ENCODE measurements at places on chromosomes 11 and 22.

GRCh38 chr22:26544489-26544888 is 32.2 kb upstream of the TFIP11 start:
- no peak overlapping the region for H3K27ac ChIP-seq
- no peaks in the 10 kb centered on the region for H3K27me3 ChIP-seq
- no peak overlapping the region for H3K4me3 ChIP-seq
- no peaks in the 10 kb centered on the region for H3K4me1 ChIP-seq

DNA sequence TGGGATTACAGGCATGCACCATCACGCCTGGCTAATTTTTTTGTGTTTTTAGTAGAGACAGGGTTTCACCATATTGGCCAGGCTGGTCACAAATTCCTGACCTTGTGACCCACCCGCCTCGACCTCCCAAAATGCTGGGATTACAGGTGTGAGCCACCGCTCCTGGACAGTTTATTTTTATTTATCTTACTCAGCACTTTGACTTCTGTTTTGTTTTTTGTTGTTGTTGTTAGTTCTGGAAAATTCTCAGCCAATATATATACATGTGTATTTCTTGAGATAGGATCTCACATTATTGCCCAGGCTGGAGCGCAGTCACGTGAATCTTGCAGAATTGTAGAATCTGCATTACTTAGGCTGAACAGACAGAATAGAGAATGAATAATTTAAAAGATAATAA is 107.6 kb downstream of the CSTPP1 start:
- H3K4me3 ChIP-seq, result no peak overlapping the region
- no peaks in the 10 kb centered on the region for H3K4me1 ChIP-seq
- no peak for DNase-seq
- no peaks in the 10 kb centered on the region for H3K27me3 ChIP-seq
- H3K36me3 ChIP-seq, result no peaks in the 10 kb centered on the region
- no peak overlapping the region for H3K27ac ChIP-seq

DNA sequence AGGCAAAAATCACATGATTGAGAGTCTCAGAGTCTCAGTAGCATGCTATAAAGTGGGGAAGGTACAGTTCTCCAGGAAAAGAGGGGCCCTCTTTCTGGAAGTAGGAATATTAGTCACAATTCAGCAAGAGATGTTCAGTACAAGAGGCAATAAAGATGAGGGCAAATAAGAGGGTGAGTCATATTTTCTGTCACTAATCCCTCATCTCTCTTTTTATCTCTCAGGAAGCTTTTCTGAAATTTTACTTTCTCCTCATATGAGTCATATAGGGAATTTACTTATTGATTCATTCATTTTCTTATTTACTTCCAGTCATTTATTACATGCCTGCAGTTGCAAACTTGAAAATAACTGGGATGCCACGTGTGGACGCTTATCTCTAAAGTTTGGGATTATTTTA is 3.4 kb upstream of the NXPE1 start:
- H3K27me3 ChIP-seq, result no peaks in the 10 kb centered on the region
- H3K4me1 ChIP-seq, result no peaks in the 10 kb centered on the region
- no peak overlapping the region for H3K4me3 ChIP-seq

GRCh38 chr11:126072801-126073594 is 10.3 kb upstream of the CDON start:
- DNase-seq, result no peak
- H3K27ac ChIP-seq, result no peak overlapping the region
- H3K36me3 ChIP-seq, result no peaks in the 10 kb centered on the region
- H3K4me1 ChIP-seq, result no peaks in the 10 kb centered on the region

GRCh38 chr22:32676191-32676590 is 125.3 kb upstream of the TIMP3 start:
- H3K27ac ChIP-seq, result no peak overlapping the region
- no peak overlapping the region for H3K4me3 ChIP-seq
- H3K27me3 ChIP-seq, result peaks cover 2% of the 10 kb centered on the region
- no peaks in the 10 kb centered on the region for H3K36me3 ChIP-seq
- DNase-seq, result no peak

DNA sequence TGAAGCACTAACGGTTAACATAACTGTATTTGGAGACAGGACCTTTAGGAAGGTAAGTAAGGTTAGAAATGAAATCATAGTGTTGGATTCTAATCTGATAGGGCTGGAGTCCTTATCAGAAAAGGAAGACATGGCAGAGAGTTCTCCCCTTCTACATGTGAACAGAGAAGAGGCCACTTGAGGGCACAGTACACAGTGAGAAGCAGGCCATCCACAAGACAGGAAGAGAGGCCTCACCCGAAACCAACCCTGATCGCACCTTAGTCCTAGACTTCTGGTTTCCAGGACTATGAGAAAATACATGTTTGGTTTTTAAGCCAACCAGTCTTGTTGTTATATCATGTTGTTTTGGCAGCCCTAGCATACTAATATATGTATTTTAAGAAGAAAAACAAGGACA is 170.0 kb downstream of the LRRC4C start:
- no peaks in the 10 kb centered on the region for H3K4me1 ChIP-seq
- no peak overlapping the region for H3K4me3 ChIP-seq
- no peak overlapping the region for H3K27ac ChIP-seq
- H3K27me3 ChIP-seq, result no peaks in the 10 kb centered on the region
- H3K36me3 ChIP-seq, result no peaks in the 10 kb centered on the region
- no peak for DNase-seq

- H3K27ac ChIP-seq, result no peak overlapping the region
- H3K36me3 ChIP-seq, result no peaks in the 10 kb centered on the region
- DNase-seq, result no peak
- H3K4me3 ChIP-seq, result no peak overlapping the region
Observed at GRCh38 chr22:46444390-46444854, 93.0 kb downstream of the CELSR1 start.

GRCh38 chr22:44714703-44715350 is 12.8 kb downstream of the PRR5 start:
- H3K36me3 ChIP-seq, result peaks cover 12% of the 10 kb centered on the region
- no peak overlapping the region for H3K4me3 ChIP-seq
- no peaks in the 10 kb centered on the region for H3K4me1 ChIP-seq
- no peaks in the 10 kb centered on the region for H3K27me3 ChIP-seq

DNA sequence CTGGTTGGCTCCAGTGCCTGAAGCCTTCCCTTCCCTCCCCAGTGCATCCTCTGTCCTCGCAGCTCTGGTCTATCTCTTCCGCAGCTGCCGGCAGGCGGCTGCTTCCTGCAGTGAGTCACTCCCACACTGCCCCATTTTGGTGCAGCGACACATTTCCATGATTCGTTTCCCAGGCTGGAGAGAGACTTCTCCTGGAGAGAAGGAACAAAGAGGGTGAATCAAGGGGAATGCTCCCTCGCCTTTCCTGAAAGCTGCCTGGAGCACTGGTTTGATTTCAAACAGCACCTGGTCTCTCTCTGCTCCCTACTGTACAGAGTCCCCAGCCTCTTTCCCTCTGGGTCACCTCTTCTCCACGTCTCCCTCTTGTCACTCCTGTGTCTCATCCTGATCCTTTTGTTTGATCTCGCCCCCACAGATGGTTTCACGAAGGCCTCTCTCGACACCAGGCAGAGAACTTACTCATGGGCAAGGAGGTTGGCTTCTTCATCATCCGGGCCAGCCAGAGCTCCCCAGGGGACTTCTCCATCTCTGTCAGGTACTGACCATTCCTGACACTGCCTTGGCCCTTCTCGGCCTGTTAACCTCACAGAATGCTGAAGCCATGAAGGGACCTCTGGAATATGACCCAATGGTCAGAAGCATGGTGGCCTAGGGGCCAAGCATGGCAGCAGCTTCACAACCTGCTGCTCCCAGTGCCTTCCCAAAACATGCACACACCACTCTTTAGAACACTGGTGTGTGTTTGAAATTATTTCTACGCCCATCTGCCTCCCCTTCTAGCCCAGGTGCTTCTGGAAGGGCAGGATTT is at the start of gene TMA7B:
TMA7B (plus strand) TSS at position 758 of the 808 bp plus-strand sequence. CDS start 3,978 bp downstream, outside the sequence.
- H3K27ac ChIP-seq, result peak within 1 kb of the TSS; percentile 51
- no peak within 1 kb of the TSS for H3K4me3 ChIP-seq
- peak; percentile 75 for DNase-seq
- H3K36me3 ChIP-seq, result no peaks in the 10 kb centered on the region

DNA sequence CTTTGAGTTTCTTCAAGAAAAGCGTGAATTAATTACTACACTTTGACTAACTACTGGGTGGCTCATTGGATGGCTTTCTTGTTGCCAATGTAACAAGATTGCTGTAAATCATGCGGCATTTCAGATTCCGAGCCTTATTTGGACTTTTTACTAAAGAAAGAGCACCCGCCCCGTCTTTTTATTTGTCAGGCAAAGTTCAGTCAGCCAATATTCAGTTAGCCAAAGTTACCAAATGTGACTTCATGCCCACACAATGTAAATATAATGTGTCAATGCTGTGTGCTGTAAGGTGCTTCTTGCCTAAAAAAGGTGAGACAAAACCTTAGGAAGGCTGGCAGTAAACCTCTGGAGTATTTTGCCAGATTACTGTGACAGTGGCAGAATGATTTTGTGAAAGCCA is 14.8 kb downstream of the FLI1 start:
- H3K27ac ChIP-seq, result no peak overlapping the region
- DNase-seq, result no peak
- H3K36me3 ChIP-seq, result no peaks in the 10 kb centered on the region
- peaks cover 20% of the 10 kb centered on the region for H3K4me1 ChIP-seq

DNA sequence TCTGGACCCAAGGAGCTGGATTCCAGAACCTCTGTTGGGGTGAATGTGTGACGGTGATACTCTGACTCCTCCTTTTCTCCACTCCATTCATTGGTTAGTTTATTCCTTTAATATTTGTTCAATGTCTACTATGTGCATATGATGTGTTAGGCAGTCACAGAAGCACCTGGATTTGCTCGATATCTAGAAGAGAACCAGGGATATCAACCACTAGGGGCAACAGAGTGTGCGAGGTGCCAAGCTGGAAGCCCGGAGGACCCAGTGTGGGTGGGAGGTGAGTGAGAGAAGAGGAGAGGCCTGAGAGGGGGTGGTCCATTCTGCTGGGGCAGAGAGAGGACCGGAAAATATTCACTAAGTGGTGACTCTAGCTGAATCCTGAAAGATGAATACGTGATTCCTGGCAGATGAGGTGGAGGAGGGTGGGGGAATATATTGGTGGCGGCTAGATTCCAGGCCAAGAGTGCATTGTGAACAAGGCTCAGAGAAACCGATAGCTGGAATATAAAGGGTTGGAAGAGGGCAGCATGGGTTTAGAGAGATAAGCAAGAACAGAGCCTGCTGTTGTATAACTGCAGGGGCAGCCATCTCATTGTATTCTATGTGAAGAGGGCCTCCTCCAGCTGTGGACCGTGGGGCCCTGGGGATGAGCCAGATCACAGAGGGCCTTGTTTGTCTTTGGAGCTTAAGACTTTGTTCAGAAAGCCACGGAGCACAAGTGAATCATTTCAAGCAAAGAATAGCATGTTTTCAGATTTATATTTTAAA is 6.9 kb upstream of the TIMP3 start:
- H3K4me3 ChIP-seq, result no peak overlapping the region
- H3K27me3 ChIP-seq, result no peaks in the 10 kb centered on the region
- peaks cover 9% of the 10 kb centered on the region for H3K4me1 ChIP-seq
- no peaks in the 10 kb centered on the region for H3K36me3 ChIP-seq

GRCh38 chr11:95767498-95767897 is 22.1 kb downstream of the FAM76B start:
- H3K27me3 ChIP-seq, result no peaks in the 10 kb centered on the region
- peak; percentile 79 for DNase-seq
- no peak overlapping the region for H3K27ac ChIP-seq
- H3K36me3 ChIP-seq, result no peaks in the 10 kb centered on the region

GRCh38 chr11:106594751-106595351 is 423.4 kb downstream of the GUCY1A2 start:
- H3K4me1 ChIP-seq, result no peaks in the 10 kb centered on the region
- H3K4me3 ChIP-seq, result no peak overlapping the region
- no peaks in the 10 kb centered on the region for H3K36me3 ChIP-seq
- H3K27me3 ChIP-seq, result no peaks in the 10 kb centered on the region

DNA sequence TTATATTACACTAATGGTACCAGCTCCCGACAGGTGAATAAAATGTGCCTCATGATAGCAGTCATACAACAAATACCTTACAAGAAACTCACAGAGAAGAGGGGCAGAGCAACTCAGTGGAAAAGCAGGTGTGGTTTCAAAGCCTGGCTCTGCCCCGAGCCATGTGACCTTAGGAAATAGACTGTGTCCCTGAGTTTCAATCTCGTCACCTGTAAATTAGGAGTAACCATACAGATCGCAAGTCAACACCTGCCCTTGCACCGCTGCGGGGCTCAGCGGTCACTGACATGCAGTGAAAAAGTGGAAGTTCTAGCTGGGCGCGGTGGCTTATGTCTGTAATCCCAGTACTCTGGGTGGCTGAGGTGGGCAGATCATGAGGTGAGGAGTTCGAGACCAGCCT is 11.9 kb upstream of the MRTFA start:
- H3K27ac ChIP-seq, result no peak overlapping the region
- no peaks in the 10 kb centered on the region for H3K27me3 ChIP-seq
- H3K36me3 ChIP-seq, result no peaks in the 10 kb centered on the region
- no peak overlapping the region for H3K4me3 ChIP-seq
- DNase-seq, result no peak
- H3K4me1 ChIP-seq, result peaks cover 8% of the 10 kb centered on the region

- peak; percentile 50 for DNase-seq
- no peaks in the 10 kb centered on the region for H3K36me3 ChIP-seq
- H3K4me3 ChIP-seq, result no peak overlapping the region
- no peaks in the 10 kb centered on the region for H3K27me3 ChIP-seq
- H3K4me1 ChIP-seq, result peaks cover 9% of the 10 kb centered on the region
Observed at GRCh38 chr11:34194576-34195335, 89.3 kb downstream of the NAT10 start.

DNA sequence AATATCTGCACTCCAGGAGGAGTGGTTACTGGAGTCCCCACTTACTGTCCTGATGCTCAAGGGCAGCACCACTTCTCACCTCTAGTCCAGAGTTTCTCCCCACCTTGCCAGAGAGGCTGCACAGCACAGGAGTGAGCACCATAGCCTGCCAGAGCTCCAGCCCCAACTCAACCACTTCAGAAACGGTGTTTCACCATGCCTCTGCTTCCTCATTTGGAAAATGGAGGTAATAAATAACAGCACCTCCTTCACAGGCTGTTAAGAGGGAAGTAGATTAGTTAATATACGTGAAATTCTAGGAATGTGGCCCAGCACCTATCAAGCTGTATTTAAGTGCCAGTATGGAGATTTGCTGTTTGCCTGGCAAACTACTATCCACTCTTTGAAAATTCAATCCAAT is 63.0 kb downstream of the GALNT18 start:
- no peak for DNase-seq
- H3K4me1 ChIP-seq, result no peaks in the 10 kb centered on the region
- no peak overlapping the region for H3K27ac ChIP-seq

DNA sequence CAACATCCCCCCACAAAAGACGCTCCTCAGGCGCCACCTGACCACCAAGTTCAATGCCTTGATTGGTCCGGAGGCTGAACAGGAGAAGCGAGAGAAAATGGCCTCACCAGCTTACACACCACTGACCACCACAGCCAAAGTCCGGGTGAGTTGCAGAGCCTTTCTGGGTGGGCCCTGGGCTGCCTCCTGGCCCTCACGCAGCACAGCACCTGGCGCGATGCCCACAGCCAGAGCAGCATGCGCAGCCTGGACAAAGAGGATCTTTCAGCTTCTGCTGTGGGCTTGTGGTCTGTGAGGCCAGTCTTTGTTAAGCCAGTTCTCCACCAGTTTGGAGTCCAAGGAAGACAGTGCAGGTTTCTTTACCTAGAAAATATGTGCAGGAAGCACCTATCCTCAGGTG is 21.6 kb downstream of the CYB5R2 start:
- DNase-seq, result no peak
- no peak overlapping the region for H3K27ac ChIP-seq
- no peak overlapping the region for H3K4me3 ChIP-seq
- no peaks in the 10 kb centered on the region for H3K4me1 ChIP-seq
- H3K36me3 ChIP-seq, result peaks cover 3% of the 10 kb centered on the region

- no peak overlapping the region for H3K4me3 ChIP-seq
- no peaks in the 10 kb centered on the region for H3K27me3 ChIP-seq
Observed at GRCh38 chr22:19232623-19233022, 54.1 kb upstream of the SLC25A1 start.

GRCh38 chr11:34158661-34159060 is 53.2 kb downstream of the NAT10 start:
- no peaks in the 10 kb centered on the region for H3K27me3 ChIP-seq
- peaks cover 2% of the 10 kb centered on the region for H3K4me1 ChIP-seq
- no peak overlapping the region for H3K4me3 ChIP-seq
- no peak for DNase-seq
- no peak overlapping the region for H3K27ac ChIP-seq
